ENCODE measurements at places on chromosomes 3 and 15.

DNA sequence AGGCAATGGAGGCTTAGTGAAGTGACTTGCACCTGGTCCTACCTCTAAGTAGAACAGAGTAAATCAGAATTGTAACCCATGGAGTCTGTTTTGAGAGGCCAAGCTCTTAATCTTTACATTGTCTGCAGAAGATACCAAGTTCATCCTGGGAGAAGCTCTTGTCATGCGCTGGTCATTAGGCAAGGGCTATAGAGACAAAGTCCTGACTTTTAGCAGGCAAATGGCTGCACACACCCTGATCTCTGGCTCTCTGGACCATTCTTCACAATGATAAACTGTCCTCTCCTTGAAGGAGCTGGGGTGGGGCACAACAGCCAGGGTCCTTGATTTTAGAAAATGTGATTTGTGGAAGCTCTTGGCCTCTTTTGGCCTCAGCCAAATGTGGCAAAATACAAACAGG, 65.4 kb downstream of the MCTP2 start:
- no peak for DNase-seq

DNA sequence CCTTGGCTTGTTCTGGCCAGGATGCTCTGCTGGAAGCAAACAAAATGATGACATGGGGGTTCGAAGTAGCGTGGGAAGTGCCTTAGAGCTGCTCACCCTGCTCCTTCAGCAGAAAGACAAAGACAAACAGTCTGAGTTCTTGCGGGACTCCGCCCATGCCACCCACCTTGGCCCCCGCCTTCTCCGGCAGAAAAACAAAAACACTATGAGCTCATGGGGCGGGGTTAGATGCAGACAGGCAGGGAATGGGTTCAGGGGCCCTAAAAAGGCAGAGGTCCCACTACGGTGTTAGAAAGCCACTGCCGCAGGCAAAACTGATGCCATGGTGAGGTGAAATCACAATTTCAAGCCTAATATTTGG, 9.7 kb upstream of the NCKIPSD start:
- DNase-seq: peak; percentile 92

- no peak for DNase-seq
Observed at GRCh38 chr3:67077656-67078055, 79.5 kb downstream of the KBTBD8 start.

GRCh38 chr3:150936693-150937092, 31.5 kb upstream of the MINDY4B start:
- no peak for DNase-seq

DNA sequence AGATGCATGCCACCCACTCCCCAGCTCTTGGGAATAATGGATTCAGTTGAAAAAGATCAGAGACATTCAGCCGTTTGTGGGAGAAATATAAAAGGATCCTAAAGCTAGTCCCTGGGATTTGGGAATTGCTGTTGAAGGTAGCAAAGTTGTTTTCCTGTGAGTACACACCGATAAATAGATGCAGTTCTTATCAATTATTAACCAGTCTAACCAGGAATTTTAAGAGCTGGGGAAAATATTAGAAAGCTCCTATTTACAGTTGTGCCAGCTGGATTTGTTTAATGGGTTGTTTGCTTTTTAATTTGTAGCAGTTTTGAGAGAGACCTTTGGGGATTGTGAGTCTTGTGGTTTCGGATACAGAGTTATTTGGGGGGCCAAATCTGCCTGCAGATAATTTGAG, 44.2 kb upstream of the SKOR1 start:
- no peak for DNase-seq

DNA sequence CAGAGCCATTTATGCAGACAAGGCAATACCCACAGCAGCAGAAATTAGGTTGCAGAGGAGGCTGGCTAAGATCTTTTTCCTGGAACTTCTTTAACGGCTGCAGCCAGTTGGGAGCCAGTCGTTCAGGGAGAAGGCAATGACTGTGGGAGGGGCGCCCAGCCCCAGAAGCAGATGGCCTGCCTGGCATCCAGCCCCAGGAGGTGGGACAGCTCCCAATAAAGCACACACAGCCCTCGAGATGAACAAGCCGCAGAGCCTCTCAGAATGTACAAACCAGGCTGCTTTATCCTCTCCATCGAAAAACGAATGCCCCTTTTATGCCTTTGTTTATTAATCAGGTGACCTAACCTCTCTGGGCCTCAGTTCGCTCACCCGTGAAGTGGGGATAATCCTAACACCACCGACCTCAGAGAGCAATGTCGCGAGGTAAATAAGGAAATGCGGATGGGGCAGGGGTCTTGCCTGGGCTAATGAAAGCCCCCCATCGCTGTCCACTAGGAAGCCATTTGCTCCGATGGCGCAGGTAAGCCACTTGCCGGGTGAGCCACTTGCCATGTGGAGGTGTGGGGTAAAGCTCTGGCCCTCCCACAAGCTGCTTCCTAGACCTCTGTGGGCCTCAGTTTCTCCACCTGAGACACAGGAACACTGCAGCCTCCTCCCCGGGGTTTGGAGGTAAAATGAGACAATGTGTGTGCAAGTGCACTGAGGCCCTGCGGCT, 35.8 kb downstream of the MGLL start:
- DNase-seq: no peak

GRCh38 chr15:73573572-73573971, 59.6 kb downstream of the NPTN start:
- DNase-seq: no peak

GRCh38 chr15:93716615-93717231, 514.6 kb upstream of the MCTP2 start:
- no peak for DNase-seq

DNA sequence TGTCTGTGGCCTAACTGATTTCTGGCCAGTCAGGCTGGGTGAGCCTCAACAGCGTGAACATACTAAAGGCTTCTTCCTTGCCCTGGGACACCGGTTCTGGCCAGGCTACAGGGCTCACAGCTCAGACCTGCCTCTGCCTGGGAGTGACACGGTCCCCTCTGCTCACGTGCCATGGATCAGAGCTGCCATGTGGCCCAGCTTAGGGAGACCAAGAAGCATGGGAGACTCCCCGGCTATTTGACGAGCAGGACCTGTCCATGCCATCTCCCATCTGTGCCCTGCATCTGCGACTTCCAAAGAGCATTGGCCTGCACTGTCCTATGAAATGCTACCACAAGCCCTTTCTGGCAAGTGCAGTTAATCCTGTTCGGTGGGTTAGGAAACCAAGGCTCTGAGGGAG, 57.4 kb downstream of the APBA2 start:
- DNase-seq: peak; percentile 44

GRCh38 chr15:51757450-51757849, 6.1 kb downstream of the TMOD2 start:
- DNase-seq: no peak

- DNase-seq: peak; percentile 53
Observed at GRCh38 chr3:17686613-17687012, 55.8 kb downstream of the TBC1D5 start.

GRCh38 chr3:165918657-165918979, 81.4 kb upstream of the BCHE start:
- no peak for DNase-seq

- peak; percentile 60 for DNase-seq
Observed at GRCh38 chr3:72031581-72031980, 246.6 kb upstream of the PROK2 start.

DNA sequence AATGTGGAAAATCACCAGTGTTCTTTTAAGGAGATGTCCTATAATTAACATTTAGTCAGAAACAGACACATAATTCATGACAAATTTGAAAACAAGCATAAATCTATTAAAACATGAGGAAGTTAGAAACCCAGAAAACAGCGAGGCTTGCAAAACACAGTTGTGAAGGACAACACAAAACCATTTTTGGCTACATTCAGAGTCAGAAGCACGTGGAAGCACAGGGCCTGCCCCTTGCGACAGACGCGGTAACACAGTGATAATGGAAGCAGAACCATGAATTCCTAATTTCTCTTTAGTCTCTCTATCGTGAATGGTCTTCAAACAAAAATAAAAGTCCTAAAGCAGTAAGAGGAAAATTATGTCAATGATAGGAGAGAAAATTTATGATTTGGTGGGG, 12.2 kb downstream of the NCEH1 start:
- no peak for DNase-seq

DNA sequence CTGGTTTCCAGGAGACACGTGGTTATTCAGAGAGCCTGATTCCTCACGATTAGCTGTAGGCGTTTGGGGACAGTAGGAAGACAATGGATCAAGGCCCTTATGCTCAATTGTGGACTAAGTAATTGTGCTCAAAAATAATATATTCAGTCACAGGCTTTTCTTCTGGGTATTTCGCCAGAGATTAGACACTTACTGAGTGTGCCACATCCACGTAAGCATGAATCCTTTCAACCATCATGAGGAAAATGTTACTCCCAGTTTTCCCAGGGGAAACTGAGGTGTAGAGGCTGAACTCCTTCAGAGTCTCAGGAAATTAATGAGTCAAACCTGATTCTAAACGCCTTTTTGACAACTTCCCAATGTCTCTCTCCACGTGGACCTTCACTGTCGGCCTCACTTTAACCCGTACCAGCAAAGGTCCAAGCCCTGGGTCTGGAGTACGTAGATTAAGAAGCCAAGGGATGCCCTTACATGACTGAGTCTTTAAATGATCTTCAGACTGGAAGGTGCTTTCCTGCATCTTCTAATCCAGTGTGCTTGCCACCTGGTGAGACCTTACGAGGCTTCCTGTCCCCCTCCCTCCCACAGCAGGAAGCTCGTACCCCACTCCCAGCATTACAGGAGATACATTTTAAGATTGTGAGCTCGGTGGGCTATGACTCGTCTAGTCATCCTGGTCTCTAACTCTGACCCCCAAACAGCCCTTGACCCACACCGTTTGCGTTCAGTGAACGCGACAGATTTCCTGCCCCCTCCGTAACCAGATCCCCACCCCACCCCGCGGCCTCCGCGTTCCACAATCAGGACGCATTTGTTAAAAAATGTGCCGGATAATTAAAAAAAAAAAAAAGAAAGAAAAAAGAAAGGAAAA, 1.7 kb downstream of the PKM start:
- no peak for DNase-seq

DNA sequence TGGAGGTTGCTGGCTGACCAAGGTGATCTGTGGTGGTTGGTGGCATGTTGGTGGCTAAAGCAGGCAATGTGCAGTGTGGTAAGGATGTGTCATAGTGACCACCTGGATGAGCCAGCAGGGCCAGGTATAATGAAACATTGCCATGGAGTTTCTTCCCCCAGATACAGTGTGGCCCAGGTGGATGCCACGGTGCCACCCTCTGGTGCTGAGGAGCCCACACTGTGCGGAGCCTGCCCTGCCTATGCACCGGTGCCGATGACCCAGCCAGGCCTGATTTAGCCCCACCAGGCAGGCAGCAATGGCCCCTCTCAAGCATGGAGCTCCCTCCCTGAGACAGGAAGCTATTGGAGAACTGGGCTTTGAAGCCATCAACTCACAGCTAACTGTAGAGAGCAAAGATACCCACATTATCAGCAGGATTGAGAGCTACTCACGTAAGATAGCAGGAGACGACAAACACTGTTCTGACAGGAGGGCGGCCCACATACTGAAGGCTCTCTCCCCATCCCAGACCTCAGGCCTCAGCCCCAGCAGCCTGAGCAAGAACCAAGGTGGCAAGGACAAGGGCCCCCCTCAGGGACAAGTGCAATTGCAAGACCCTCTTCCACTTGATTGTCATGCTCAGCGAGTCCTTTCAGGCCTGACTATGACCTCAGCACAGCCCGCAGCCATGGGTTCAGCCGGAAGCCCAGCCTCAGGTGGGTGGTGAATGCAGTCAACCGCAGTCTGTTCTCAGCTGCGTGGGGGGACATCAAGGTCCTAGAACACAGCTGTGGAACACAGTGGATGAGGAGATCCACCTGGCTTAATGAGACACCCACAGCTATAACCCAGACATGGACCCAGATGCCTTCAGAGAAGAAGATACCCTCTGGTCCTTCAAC, 82.8 kb upstream of the CDV3 start:
- no peak for DNase-seq

GRCh38 chr15:65306551-65306950, 2.1 kb downstream of the RNU5B-1 start:
- DNase-seq: no peak

GRCh38 chr15:76185716-76186115, 125.6 kb downstream of the ETFA start:
- DNase-seq: peak; percentile 90

DNA sequence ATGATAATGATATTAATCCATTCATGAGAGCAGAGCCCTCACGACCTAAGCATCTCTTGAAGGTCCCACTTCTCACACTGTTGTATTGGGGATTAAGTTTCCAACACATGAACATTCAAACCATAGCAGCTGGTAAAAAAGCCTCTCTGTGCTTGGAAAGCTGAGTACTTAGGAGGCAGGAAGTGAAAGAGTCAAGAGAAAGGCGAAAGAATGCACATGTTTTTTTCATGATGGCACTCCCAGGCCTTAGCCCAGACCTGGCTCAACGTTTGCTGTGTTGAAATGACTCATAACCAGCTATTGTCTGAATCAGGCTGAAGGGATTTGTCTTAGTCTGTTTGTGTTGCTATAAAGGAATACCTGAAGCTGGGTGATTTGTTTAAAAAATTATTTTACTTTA, 84.4 kb upstream of the RGMA start:
- peak; percentile 81 for DNase-seq

DNA sequence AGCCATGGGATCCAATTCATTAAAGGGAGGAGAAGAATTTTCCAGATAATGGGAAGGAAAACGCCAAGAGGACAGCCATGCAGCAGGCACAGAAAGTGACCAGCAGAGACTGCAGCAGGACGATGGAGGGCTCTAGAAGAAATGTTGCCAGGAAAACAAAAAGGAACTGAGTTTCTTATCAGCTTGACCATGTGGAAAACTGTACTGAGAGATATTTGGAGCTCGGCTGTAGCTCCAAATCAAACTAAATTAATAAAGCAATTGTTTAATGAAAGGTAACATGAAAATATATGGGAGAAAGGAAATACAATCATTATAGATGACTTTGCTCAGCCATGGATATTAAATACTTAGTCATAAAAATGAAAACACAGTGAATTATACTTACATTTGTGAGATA, 63.7 kb downstream of the SSR3 start:
- DNase-seq: no peak

GRCh38 chr3:144165482-144165881, 193.9 kb downstream of the DIPK2A start:
- DNase-seq: no peak

- no peak for DNase-seq
Observed at GRCh38 chr3:162391301-162391700, 894.7 kb downstream of the OTOL1 start.
